Cortex of kidney (tissue), 1 donor: ENCODE measurements at places on chromosomes 7 and 10.

GRCh38 chr10:23371073-23371472, 26.5 kb upstream of the C10orf67 start:
- no peak for DNase-seq

DNA sequence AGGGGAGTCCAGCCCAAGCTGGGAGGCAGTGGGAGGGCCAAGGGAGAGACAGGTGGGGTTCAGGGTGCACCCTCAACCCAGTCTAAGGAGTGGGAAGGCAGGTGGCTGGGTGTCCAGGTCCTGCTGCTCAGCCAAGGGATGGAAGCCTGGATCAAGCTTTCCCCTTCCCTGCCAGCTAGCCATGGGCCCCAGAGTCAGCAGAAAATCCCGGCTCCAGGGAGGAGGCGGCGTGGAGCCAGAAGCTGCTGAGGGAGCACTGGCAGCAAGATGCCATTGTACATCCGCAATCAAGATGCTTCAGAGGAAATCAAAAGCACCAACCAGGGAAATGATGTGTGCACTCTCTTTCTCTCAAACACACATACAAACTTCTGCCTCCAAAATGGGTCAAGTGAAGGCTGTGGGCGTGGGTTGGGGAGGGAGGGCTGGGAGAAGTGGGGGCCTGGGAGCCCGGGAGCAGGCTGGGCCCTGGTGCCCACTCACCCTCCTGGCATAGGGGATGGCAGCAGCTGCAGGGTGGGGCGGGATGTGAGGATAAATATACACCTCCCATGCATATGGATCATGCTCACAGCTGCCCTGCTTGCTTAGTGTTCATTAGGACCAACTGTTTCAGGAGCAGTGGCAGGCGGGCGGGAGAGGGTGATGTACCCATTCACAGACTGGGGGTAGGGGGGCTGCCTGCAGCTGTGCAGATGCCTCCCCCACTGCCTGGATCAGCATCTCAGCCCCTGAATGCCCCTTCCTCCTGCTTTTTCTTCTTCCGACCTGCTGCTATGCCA, 24.2 kb downstream of the TRIM8 start:
- DNase-seq, result no peak

DNA sequence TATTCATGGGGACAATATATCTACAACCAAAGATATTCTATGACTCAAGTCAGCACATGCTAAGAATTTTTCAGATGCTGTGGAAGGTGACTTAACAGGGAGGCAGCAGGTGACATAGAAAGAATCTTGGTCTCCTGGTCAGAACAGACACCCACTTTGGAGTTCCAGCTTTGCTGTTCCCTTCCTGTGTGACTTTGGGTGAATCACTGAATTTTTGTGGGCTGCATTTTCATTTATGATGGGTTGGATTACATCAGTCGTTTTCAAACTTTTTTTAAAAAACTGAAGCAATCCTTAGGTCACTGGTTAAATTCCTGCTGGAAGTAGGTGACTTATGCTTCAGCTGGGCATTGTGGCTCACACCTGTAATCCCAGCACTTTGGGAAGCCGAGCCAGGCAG, 24.9 kb downstream of the RGR start:
- DNase-seq, result no peak

GRCh38 chr7:98211221-98211675, at the start of gene BHLHA15:
Gene BHLHA15, plus strand, starts transcription at chr7:98211439. Its CDS starts 871 bp downstream, at chr7:98212310.
- no peak for DNase-seq

DNA sequence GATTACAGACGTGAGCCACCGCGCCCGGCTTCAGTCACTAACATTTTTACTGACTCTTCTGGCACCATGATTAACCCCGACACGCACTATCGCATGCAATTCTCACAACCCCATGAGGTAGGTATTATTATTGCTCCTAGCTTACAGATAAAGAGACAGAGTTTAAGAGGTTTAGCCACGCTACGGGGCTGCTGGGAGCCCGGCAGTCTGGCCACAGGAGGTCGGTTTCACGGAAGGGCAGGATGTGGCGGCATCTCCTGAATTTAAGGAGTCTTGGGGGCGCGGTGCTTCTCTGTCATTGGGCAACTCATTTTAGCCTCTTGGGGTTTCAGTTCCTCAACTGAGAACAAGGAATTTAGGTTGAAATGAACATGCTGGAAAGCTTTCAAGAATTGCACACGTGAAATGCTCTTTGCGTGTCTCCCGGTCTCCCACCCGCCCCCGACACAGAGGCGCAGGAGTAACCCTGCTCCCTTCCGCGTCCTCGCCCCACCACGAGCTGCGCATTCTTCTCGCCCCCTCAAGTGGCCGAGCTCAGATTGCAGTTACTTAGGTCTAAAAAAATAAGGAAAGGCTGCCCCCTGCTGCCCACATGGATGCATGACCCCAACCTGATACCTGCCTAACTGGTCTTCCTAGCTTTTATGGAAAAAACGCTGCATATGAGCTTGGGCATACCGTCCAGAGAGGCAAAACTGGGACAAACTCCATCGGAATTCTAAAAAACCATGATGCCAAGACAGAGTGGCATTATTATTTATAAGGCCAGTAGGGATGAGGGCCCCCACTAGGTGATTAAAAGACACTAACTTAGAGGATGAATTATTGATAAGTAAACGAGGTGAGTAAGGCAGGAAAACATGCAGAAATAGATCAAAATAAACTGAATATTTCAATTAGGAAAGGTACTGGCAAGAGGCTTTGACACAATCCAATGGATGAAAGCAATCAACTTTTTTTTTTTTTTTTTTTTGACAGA, 12.4 kb downstream of the PRSS2 start:
- no peak for DNase-seq

DNA sequence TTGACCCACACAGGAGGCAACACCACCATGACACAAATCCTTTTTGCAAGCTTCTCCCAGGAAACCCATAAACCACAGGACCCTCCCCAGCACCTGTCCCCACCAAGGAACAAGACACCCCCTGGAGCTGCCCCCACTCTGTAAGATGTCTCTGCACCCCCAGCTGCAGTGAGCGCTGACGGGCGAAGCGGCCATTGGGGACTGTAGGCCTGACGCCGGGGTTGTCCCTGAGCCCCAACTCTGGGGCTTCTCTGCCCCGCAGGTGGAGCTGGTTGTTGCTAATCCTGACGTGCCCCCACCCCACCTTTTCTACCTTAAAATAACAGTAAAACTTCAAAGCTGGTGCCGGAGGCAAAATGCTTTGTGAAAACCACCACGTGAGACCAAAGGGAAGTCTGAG, 94.7 kb upstream of the PPP2R2D start:
- DNase-seq, result no peak

GRCh38 chr10:44377651-44378310, 7.1 kb downstream of the CXCL12 start:
- DNase-seq, result no peak

- DNase-seq, result no peak
These were observed 7.6 kb downstream of the ARHGAP12 start for GRCh38 chr10:31921031-31921430.

DNA sequence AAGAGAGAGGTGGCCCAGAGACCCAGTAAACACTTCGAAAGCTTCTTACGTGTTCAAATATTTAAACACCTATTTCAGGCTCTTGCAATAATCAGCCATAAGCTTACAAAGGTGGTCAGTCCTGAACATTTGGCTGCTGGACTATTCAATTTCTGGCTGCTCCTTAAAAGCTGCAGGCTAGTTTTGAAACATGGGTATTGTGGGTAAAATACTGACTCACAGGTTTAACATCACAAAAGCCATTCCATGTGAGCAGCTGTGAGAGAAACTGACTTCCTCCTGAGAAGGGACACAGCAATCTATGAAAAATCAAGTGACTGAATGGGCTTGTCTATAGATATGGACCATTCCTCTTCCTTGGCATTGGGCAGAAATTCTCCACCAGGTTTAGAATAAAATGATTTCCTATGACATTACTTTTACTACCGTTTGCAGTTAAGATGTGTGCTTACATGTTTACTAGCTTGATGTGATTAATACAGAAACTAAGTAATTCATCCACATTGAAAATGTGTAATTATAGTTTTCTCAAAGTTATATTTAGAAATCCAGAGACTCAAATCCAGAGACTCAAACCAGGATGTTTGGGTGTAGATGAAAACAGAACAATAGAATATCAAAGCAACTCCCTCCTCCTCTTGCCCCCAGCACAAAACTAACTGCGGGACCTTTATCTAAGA, 252.3 kb downstream of the GATA3 start:
- DNase-seq, result no peak

DNA sequence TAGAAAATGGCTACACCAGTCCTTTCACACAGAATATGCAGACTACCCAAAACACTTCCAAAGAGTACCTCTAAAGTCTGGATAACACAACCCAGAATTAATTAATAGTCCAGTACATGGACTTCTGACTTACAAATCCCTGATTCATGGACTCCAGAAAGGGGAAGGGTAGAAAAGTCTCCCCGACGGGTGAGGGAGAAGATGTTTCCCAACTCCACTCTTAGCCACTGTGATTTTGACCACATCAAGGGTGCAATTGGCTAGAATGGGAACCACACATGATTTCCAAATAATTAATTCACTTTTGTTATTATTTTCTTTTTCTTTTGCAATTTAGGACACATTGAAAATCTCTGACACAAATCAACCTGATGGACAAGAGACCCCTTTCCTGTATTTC, 1.4 kb downstream of the TMEM130 start:
- no peak for DNase-seq

- DNase-seq, result no peak
These were observed 384.0 kb upstream of the FZD8 start for GRCh38 chr10:36026081-36026480.

DNA sequence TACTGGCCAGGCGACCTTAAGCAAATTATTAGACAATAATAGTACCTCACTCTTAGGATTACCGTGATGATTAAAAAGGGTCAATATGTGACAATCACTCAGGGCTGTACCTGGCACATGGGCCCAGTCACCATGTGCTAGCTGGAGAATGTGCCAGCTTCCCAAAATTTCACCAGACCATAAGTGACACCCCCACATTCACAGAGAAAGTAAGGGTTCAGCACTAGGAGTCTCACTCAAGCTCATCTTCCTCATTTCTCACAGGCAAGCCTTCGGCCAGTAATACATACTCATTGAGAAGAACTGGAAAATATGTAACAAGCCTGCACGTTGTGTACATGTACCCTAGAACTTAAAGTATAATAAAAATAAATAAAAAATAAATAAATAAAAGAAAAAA, 22.4 kb upstream of the C10orf71 start:
- DNase-seq, result no peak

- no peak for DNase-seq
These were observed 7.4 kb downstream of the RASSF4 start for GRCh38 chr10:44966816-44967509.
